ENCODE measurements at places on chromosomes 12 and 14.

- DNase-seq: no peak
Measured at GRCh38 chr12:102227954-102228353, 30.3 kb upstream of the PMCH start.

DNA sequence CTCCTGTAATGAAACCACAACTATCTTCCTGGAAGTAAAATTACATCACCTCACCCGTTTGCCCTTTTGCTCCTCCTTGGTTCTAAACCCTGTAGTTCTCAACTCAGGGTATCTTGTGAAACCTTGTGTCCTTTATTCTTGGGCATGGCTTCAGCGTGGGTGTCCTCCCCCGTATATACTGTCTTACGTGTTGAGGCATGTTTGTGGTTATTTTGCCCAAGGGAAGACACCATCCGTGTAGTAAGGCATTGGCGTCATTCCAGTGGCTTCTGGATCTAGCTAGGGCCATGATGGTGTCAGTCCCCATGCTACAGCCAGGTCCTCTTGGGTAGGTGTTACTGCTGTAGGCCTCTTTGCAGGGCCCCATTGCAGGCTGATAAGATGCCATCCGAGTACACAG, 115.4 kb downstream of the ZFP36L1 start:
- no peak for DNase-seq

- peak; percentile 27 for DNase-seq
Measured at GRCh38 chr12:51591016-51591901, at the start of gene SCN8A. TSS of gene SCN8A (plus strand) at chr12:51591233. CDS start at chr12:51662818, 71,585 bp downstream.

DNA sequence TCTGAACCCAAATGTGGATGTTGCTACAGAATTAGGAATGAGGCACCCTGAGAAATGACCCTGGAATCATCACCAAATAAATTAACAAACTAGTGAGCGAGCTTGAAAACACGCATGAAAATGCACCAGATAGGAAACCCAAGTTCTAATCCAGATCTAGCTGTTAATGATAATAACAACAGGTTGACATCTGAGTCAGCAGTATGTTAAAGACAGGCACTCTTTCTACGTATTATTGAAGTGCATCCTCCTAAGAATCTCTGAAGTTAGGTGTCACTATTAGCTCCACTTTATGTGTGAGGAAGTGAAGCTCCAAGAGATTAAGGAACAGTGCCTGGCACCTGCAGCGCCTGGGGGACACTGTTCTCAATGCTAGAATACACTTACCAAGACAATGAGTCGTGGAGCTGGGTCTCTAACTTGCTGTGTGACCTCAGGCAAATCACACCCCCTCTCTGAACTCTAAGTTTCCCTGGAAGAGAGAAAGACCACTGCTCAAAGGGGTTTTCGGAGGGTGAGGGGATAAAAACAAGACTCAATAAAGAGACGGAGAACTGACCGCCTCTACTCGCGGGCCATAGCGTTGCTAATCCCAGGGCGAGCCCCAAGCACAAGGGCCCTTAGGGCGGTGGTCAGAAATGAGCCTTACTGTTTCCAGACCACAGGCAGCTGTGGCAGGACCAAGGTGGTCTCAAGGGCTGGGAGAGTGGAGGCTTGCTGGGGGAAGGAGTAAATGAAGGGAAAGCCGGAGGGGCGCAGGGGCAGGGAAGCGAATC, 2.1 kb downstream of the SLC6A12 start:
- no peak for DNase-seq

GRCh38 chr12:40946612-40947194, 241.4 kb upstream of the PDZRN4 start:
- DNase-seq: no peak

GRCh38 chr14:61531465-61532122, 163.7 kb upstream of the HIF1A start:
- DNase-seq: no peak

- no peak for DNase-seq
Measured at GRCh38 chr14:33118668-33119067, 180.0 kb downstream of the NPAS3 start.

DNA sequence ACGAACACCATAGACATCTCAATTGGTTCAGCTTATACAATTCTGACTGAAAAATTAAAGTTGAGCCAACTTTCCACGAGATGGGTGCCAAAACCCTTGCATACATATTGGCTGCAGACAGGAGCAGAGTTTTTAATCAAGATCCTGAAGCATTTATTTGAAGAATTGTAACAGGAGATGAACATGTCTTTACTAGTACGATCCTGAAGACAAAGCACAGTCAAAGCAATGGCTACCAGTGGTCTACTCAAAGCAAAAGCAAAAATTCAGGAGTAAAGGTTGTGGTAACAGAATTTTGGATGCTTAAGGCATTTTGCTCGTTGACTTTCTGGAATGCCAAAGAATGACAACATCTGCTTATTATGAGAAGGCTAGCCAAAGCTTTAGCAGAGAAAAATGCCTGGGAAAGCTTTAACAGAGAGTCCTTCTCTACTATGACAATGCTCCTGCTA, 20.7 kb downstream of the ZDHHC17 start:
- no peak for DNase-seq

DNA sequence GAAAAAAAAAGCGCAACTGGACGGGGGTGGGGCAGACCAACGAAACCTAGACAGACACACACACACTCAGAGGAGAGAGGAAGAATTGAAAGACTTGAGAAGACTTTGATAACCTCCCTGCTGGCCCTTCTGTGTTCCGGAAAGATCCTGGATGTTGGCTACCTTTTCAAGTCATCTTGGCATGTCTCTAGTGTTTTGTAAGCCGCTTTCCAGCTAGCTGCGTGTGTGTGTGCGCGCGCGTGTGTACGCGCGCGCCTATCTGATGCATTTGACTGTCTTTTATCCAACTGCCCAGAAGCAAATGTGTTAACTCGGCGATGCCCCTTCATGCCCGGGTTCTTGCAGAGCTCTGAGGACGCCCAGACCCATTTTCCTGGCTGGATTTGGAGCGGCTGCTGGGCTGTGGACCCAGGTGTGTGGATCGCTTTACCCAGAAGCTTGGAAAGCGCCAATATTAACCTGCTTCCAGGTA, 664 bp downstream of the LRFN5 start:
- no peak for DNase-seq

- no peak for DNase-seq
Measured at GRCh38 chr12:62205346-62205745, 54.9 kb upstream of the USP15 start.
